CD14-positive monocyte (primary cell): ENCODE measurements at places on chromosomes 3 and 15.
A peak's percentile ranks its signal among the peaks of the same experiment; 100 is the strongest.

GRCh38 chr3:107662586-107662985, 139.8 kb downstream of the BBX start:
- no peak for DNase-seq

DNA sequence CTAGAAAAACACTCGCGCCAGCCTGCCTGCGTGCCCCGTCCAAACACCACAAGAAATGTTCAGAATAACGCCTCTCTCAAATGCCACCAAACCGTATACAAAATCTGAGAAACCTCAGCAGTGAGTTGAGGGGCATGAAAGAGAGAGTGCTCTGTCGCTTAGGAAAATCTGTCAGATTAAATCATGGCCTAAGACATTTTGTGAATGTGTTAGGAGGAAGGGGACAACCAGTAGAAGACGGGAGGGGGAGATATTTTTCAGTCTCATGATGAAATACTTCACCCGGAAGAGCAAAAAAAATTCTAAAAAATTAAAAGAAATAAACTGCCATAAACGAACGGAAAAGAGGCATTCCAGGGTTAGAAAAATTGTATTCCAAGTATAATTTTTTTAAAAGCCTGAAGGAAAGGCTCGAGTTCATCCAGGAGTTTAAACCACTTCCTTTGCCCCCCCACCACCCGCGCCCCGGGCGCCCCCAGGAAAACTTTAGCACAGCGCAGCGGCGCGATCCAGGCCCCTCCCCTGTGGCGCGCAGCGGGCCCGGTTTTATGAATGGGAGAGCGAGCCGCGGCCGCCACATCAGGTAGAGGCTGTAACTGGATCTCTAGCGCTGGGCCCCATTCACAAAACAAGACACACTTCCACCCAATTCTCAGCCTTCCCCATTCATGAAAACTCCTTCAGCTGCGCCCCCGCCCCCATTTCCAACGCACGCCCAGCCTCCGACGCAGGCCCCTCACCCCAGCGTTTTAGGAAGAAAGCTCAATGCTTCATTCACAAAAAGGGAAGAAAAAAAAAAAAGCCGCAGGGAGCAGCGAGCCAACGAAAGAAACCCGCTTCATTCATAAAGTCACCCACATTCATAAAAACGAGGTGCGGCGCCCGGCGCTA, 1.4 kb downstream of the ETV5 start:
- DNase-seq: peak; percentile 46

- no peak for DNase-seq
These were observed 68.3 kb downstream of the SMAD3 start for GRCh38 chr15:67133738-67134066.

GRCh38 chr15:57190208-57190607, 186.1 kb upstream of the CGNL1 start:
- DNase-seq: no peak

- DNase-seq: no peak
These were observed 113.9 kb downstream of the TMEM108 start for GRCh38 chr3:133152056-133152455.

DNA sequence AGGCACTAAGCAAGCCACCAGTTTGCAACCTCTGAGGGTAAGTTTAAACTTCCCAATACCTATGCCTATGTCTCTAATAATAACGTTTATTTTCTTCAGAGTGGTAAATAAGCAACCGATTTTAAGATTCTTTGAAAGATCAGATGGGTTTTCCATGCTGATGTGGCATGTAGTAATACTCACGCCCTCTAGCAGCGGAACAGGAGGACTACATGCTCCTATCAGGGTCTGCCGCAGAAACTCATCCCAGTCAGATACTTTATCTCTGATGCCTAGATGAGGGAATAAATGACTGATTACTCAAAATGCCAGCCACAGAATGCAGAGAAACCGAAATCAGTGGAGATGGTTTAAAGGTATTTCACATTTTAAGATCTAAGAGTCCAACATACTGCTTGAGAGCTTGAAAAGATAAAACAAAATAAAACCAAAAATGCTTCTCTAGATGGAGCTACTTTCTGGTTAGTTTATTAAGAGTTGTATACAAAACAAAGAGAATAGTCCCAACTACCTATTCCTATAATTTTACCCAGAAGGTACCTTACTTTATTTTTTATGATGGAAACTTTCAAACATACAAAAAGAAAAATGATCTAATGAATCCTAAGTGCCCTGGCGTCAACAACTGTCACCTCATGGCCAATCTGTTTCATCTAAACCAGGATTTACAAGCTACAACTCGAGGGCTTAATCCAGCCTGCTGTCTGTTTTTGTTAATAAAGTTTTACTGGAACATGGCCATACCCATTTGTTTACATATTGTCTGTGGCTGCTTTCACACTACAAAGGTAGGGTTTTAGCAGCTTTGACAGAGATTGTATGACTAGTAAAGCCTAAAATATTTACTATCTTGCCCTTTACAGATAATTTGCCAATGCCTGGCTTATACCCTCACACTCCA, 37.5 kb upstream of the STIMATE start:
- peak; percentile 56 for DNase-seq

DNA sequence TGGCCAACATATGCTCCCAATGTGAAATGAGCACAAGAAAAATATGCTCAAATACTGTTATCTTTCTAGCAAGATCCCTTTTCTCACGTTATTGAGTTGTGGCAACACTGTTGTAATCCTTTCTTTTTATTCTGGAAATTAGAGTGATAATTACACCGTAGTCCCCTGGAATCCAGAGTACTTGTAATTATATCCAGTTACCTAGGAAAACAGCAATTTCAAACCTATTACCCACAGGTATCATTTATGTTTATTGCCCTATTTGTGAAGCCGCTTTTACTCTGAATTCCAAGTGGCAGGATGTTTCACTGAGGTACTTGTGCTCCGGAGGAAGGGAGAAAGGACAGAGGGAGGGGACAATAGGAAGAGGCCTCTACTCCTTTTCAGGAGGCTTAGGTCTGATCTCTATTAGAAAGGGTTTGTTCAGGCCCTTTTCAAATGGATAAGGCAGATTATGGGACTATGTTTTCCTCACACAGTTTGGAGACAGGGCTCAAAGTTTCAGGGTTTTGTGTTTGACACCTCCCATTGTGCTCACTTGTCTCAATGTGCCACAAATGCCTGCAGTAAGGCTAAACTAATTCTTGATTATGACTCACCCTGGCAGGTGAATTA, 646.6 kb downstream of the TUSC7 start:
- DNase-seq: no peak

DNA sequence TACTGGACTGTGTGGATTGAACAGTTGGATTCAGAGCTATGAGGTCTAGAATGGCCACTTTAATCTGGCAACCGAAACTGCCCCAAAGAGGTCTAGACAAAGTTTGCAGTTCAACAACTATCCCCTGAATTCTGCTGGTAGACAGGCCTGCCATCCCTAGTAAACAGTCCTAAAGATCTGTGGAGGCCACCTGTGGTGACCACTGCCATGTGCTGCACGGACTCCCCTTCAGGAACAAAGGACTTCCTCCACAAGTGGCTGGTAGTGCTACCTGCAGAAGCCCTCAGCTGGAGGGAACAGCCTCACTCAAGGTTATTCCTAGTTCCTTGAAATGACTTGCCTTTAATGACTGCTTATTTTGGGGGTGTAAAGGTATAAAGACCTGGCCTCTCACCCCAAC, 6.1 kb downstream of the TNFAIP8L3 start:
- DNase-seq: no peak

DNA sequence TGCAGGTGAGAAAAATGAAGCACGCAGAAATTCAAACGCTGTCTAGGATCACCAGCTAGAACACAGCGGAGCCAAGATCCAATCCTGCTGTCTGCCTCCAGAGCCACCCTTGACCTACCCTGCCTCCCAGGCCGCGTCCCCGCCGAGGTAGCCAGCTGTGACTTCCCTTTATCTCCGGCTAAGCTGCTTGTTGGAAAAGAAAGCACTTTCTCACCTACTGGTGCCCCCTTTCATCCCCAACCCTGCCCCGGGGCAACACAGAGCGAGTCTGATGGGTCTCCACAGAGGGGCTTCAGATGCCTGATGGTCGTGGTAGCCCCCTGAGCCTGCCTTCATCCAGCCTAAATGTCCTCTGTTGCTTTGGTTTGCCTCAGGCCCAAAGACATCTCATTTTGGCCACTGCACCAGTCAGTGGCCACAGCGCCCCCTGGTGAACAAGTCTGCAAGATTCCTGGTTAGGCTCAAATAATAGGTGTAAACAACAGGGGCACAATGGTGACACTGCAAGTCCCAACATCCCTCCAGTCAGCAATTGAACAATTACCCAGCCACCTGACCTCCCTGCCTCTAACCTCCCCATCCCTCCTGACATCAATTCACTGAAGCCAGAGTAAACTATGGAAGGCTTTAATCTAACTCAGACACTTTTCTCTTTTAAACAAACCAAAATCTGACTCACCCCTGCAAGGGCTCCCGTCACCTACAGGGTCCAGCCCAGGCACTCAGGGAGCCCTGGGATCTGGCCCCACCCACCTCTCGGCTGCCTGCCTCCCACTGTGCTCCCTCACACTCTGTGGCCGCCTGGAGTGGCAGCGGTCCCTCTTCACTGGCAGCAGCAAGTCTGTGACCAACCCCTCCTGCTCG, 27.3 kb upstream of the BCL2L10 start:
- peak; percentile 71 for DNase-seq

DNA sequence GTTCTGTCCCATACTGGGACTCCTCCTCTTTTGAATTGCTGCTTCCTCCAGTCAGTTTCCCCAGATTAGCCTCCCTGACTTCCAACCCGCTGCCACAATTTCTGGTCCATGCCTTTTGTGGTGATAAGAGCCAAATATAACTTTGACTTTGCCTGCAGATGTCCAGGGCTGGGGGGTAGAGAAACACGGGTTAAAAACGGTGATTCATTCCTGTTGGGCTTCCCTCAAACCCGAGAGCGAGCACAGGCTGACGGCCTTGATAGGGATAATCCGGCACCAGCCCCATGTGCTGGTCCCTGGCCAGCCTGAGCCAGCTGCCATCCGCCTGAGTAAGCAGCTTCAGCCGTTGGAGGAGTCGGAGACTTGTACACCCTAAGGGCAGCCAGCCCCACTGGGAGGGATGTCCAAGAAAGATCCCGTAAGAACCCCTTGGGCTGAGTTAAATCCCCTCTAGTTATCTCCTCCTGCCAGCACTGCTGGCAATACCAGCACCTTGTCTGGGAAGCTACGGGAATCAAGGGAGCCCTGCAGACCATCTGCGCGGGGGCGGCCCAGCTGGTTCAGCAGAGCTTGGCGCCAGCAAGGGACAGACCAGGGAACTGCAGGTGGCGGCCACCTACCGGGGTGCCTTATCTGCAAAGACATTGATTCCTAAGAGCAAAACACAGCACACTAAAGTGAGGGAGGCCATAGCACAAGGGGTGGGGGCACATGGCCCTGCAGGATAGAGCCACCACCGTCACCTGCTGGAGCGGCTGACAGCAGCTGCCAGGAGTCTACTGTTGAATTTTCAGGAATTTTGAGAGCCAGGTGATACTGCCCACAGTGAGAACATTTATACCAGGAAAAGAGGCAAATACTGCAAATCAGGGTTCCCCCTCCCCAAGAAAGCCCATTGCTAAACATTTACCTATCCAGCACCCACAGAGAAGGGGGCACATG, 18.1 kb downstream of the CSPG4 start:
- DNase-seq: peak; percentile 14

GRCh38 chr15:73323374-73323955, 45.3 kb downstream of the HCN4 start:
- no peak for DNase-seq

DNA sequence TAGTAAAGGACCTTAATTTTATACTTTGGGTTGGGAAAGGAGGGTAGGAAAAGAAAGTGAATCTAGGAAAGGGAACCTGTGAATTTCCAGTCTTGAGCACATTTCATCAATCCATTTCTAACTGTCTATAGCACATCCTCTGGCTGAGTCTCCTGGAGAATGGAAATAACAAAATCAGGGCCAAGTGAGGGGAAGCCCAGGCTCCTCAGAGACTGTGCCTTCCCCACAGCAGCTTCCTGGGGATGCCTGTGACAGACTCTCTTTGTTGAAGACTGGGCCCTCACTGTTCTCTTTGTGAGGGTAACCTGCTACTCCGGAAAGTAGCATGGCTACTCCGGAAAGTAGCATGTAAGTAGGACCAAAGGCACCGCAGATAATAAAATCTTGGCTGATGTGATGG, 22.6 kb upstream of the CSPG5 start:
- no peak for DNase-seq

- DNase-seq: no peak
These were observed 1.4 kb upstream of the FES start for GRCh38 chr15:90882781-90883525.

GRCh38 chr3:65581313-65581712, 457.4 kb downstream of the MAGI1 start:
- DNase-seq: no peak

DNA sequence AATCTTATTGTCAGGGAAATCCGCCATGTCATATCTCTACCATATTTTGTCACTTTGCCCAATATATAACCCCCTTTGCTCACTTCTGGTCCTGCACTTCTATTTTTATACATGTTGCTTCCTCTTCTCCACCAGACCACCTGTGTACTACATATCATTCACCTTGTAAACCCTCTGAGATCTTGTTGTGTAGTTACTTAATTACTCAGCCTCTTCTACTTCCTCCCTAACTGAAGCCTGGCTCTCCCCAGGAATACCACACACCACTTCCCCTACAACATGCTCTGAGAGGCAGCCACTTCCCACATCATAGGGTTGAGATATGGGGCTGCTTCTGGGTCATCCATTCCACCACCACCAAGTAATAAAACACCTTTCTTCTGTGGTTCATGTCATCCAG, 10.0 kb downstream of the HEXA start:
- DNase-seq: peak; percentile 43

- DNase-seq: no peak
These were observed 18.2 kb downstream of the COL8A1 start for GRCh38 chr3:99656624-99657023.

DNA sequence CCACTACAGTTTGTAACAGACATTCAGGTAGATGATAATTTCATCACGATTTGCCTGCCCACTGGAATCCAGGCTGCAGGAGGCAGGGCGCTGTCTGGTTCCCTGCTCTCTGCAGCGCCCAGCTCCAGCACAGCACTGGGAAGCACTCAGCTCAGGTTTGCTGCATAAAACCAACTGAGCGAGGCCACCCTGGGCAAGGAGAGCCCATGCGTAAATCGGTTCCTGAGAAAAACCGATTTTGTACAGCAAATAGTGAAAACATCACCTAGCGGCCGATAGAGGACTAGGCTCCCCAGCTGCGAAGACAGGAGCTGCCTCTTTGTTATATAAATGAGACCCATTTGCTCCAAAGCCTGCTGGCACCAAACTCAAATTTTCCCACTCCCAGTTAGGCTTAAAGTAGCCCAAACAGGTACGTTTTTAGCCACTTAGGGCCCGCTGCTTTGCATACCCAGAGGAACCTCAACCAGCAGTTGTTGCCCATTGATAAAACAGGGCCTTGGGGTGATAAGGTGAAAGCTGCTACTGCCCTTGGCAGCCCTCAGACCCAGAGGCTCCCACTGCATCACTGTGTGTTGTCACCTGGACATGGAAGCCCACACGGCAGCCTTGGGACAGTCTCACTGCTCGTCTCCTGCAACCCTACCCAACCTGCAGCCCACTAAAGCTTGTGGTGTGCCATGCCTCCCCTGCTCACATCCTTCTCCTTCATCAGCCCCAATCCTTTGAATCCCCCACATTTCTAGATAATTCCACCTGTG, 47.5 kb downstream of the ALDH1L1 start:
- DNase-seq: no peak
